ENCODE measurements at places on chromosomes 1 and 21. TPM values are rescaled to one million over a fixed set of nuclear protein-coding genes. Genes with fewer than 3 reads are reported as not detected.

DNA sequence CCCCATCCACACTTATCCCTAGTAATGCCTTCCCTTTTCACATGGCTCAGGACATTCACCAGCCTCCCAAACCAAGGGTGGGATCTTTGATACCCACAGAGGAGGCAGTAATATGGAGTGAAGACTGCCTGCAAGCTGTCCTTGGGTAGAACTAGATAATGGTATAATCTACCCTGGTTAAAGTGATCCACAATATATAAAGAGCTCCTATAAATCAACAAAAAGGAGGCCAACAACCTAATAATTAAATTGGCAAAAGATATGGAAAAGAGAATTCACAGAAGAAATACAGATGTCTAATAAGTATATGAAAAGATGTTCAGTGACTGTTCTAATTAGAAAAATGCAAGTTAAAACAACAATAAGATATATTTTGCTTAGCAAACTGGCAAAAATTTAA is 30.7 kb upstream of the SPOCD1 start:
- no peaks in the 10 kb centered on the region for H3K4me1 ChIP-seq
- H3K27ac ChIP-seq: no peak overlapping the region
- no peak for DNase-seq
- H3K4me3 ChIP-seq: no peak overlapping the region
- no peaks in the 10 kb centered on the region for H3K36me3 ChIP-seq

Gene BNIPL
- 3.0 TPM for total RNA-seq

GRCh38 chr1:221987860-221988520 is 246.1 kb upstream of the DUSP10 start:
- 0 out of 2 replicates have a peak, but pooled peaks cover 9% of the 10 kb centered on the region for H3K4me1 ChIP-seq
- no peak overlapping the region for H3K4me3 ChIP-seq
- no peak for DNase-seq
- H3K27ac ChIP-seq: peak overlapping the region; percentile 36

Gene SYPL2
- 0.28 TPM for total RNA-seq

DNA sequence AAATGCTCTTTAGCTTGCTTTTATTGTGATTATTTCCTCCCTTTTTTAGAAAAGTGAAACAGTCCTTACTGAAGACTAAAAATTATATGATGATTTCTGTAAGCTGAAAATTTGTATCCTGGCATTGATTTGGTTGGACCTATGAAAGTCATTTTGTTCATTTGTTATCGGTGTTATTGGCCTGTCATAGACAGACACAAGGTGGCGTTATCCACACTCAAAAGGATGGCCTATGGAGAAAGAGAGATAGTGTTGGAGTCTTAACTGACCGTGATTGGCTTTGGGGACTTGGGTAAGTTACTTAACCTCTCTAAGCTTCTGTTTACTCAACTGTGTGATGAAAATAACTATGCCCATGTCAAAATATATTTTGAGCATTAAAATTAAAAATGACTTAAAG is 203.6 kb upstream of the CHODL start:
- no peak overlapping the region for H3K27ac ChIP-seq
- H3K36me3 ChIP-seq: no peaks in the 10 kb centered on the region
- H3K4me3 ChIP-seq: no peak overlapping the region
- no peak for DNase-seq

DNA sequence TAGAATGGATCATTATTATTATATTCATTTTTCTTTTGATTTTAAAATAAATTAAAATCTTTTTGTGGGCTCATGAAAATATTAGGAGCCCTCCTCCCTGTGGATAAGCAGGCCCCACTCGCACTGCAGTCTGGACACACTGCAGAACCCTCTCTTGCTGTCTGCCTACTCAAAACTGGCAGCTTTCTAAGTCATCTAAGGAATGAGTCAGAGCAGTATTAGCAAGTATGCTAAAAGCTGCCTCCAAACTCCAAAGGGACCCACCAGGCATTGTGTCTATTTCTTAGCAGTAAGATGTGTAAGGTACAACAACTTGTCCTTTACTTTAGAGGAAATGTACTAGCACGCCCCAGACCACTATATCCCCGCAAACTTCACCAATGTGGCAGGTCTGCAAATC is 108.8 kb downstream of the SYF2 start:
- H3K36me3 ChIP-seq: no peaks in the 10 kb centered on the region
- no peak overlapping the region for H3K4me3 ChIP-seq
- H3K27me3 ChIP-seq: no peaks in the 10 kb centered on the region
- H3K4me1 ChIP-seq: no peaks in the 10 kb centered on the region
- DNase-seq: no peak

Gene ERICH3
- not detected for total RNA-seq

DNA sequence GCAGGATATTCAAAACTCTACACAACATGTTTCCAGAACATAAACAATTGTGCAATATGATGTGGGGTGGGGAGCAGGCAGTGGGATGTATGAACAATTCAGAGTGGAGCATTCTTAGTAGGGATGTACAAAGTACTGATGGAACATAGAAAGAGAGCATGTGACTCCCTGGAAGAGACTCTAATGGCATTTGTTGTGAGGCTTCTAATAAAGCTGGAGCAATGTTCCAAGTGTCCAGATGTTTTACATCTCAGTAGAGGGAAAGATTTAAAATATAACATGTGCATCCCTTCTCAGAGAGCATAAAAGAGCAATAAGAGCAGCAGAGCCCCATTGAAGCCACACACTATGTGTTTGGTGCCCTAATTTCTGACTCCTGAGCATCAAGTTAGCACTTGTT is 116.5 kb downstream of the BRINP2 start:
- H3K36me3 ChIP-seq: no peaks in the 10 kb centered on the region
- H3K4me1 ChIP-seq: no peaks in the 10 kb centered on the region
- no peak overlapping the region for H3K27ac ChIP-seq
- DNase-seq: no peak
- H3K4me3 ChIP-seq: no peak overlapping the region

DNA sequence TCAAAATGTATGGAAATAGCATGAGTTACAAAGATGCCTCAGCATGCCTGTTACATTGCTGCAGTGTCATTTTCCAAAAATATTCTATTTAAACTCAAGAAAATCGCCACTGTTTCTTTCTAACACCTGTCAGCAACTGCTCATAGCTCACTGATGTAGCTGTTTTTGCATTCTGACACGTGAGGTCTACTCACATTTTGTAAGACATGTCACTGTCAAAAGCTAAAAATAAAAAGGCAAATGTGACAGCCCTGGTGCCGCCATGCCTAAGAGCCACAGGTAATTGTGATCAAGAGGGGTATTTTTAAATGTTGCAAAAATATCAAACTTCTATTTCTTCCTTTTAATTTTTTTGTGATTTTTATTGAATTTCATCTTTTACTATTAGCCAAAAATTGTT is 556.2 kb upstream of the TMPRSS15 start:
- no peaks in the 10 kb centered on the region for H3K4me1 ChIP-seq
- H3K27ac ChIP-seq: no peak overlapping the region
- no peak overlapping the region for H3K4me3 ChIP-seq
- no peak for DNase-seq

Gene CEP170
- 44.6 TPM for total RNA-seq

Gene SPATA46
- total RNA-seq: not detected

GRCh38 chr1:58209575-58209974 is 337.0 kb downstream of the OMA1 start:
- H3K36me3 ChIP-seq: no peaks in the 10 kb centered on the region
- H3K27me3 ChIP-seq: peaks cover 3% of the 10 kb centered on the region
- no peak overlapping the region for H3K4me3 ChIP-seq
- H3K4me1 ChIP-seq: no peaks in the 10 kb centered on the region
- no peak overlapping the region for H3K27ac ChIP-seq

Gene BGLAP
- total RNA-seq: 2.0 TPM

GRCh38 chr1:33712186-33712585 is 151.7 kb upstream of the HMGB4 start:
- no peak overlapping the region for H3K27ac ChIP-seq
- H3K36me3 ChIP-seq: no peaks in the 10 kb centered on the region
- H3K4me1 ChIP-seq: no peaks in the 10 kb centered on the region
- DNase-seq: no peak

DNA sequence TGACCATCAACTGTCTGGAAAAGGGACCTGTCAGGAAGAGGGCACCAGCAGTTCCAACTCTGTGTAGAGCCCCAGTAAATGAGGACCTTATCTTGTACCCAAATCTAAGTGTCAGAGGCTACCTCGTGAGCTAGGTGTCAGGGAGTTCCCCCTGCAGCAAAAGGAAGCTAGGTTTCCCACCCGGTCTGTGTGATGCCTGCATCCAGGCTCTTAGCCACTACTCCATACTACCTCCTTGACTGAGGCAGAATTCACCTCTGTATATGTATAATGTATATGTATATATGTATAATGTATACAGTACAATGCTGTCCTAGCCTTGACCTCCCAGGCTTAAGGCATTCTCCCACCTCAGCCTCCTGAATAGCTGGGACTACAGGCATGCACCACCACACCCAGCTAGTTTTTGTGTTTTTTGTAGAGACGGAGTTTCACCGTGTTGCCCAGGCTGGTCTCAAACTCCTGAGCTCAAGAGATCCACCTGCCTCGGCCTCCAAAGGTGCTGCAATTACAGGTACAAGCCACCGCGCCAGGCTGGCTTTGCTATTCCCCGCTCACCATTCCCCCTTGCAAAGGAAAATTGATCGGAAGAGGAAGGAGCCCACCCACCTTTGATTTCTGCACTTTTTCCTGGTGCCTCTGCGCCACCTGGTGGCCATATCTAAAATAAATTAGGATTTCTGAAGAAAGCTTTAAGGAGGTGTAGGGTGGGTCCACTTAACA is 15.7 kb upstream of the LUZP1 start:
- DNase-seq: no peak
- H3K4me1 ChIP-seq: peaks cover 20% of the 10 kb centered on the region
- H3K4me3 ChIP-seq: no peak overlapping the region
- no peaks in the 10 kb centered on the region for H3K36me3 ChIP-seq
- no peak overlapping the region for H3K27ac ChIP-seq

DNA sequence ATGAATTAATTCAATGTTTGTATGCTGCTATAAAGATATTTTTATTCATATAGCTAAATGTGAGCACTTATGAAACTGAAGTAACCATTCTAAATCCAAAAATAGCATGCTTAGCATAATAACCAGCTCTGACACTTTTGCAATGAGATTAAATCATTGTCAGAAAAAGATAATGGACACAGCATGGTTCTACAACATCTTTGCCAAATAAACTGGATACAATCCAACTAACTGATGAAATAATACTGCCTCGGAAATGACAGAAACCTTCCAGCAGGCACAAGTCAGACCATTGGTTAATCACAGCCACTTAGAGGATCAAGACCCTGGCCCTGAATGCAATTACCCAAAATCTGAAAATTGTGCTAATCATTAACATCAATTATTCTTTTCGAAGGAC is 592.7 kb upstream of the ADGRL4 start:
- no peaks in the 10 kb centered on the region for H3K4me1 ChIP-seq
- H3K27ac ChIP-seq: no peak overlapping the region

Gene F5
- not detected for total RNA-seq

DNA sequence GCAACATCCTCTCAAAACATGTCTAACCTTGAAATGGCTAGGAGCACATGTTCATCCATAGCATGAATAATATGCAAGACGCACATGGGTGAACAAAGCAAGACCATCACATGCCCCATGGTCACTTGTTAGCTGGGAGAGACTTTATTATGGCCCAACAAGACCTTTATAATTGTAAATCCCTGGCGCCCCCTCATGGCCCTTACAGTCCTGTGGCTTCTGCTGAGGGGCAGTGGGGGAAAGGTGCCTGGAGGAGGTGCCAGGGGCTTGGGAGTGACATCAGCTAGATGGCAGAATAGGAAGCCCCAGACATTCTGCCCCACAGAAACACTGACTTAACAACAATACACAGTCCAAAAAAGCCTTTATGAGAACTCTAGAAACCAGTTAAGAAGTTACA is 51.7 kb downstream of the CSMD2 start:
- DNase-seq: no peak
- no peaks in the 10 kb centered on the region for H3K36me3 ChIP-seq
- H3K4me1 ChIP-seq: no peaks in the 10 kb centered on the region
- no peak overlapping the region for H3K4me3 ChIP-seq

- no peak overlapping the region for H3K27ac ChIP-seq
- no peaks in the 10 kb centered on the region for H3K36me3 ChIP-seq
- peak; percentile 74 for DNase-seq
Measured at GRCh38 chr1:96966536-96967138, 245.1 kb downstream of the PTBP2 start.

DNA sequence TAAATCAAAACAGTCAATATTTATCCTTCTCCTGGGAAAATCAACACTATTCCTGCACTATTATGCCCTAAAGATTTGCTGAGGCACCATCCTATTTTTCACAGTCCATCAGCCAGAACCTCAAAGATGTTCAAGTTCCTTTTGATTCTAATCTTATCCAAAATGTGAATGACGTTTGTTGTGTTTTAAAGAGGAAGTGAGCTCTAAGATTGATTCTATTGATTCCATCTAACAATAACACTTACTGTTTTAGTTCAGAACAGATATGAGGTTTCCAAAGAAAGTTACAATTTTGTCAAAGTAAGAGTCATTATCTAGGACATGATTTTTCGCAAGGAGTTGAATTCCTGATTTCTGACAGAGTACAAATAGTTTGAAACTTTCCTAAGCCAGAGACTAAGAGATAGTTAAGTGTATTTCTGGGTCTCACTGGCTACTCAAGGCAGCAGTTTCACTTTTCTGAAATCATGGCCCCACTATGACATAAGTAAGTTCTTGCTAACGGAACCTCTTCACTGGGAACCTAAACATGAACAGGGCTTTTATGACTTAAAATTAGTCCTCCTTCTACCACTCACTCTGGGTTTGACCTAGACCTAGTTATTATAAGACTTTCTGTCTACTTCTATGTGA is 84.7 kb downstream of the LHX9 start:
- no peaks in the 10 kb centered on the region for H3K4me1 ChIP-seq
- no peak for DNase-seq

Gene HYI
- total RNA-seq: 46.6 TPM

- H3K27me3 ChIP-seq: no peaks in the 10 kb centered on the region
- peaks cover 42% of the 10 kb centered on the region for H3K4me1 ChIP-seq
- H3K4me3 ChIP-seq: peak overlapping the region; percentile 85
- H3K36me3 ChIP-seq: 0 out of 2 replicates have a peak, but pooled peaks cover 9% of the 10 kb centered on the region
Measured at GRCh38 chr1:45329445-45329844, 2.8 kb downstream of the HPDL start.

DNA sequence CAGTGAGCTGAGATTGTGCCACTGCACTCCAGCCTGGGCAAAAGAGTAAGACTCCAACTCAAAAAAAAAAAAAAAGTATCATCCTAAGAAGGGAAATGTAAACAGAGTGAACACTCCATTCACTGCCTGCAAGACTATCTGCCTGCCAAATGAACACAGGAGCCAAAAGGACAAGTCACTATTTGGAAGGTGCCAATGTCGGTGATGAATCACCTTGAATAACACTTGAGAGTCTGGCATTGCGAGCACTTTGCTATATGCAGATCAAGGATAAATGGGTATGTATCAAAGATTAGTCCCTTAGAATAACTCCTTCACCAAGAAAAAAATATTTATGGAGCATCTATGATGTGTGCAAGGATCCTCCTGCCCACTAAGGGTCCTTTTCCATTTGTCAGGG is 6.6 kb downstream of the UBR4 start:
- peaks cover 3% of the 10 kb centered on the region for H3K4me1 ChIP-seq
- H3K4me3 ChIP-seq: no peak overlapping the region
- peak; percentile 39 for DNase-seq
- 0 out of 2 replicates have a peak, but pooled peaks cover 6% of the 10 kb centered on the region for H3K36me3 ChIP-seq
- no peaks in the 10 kb centered on the region for H3K27me3 ChIP-seq

- H3K27me3 ChIP-seq: no peaks in the 10 kb centered on the region
- H3K27ac ChIP-seq: no peak overlapping the region
- no peaks in the 10 kb centered on the region for H3K4me1 ChIP-seq
- no peak overlapping the region for H3K4me3 ChIP-seq
Measured at GRCh38 chr21:25563361-25564116, 43.7 kb downstream of the MRPL39 start.

Gene SARS1
- 279 TPM for total RNA-seq

Gene FAM72A
- 13.2 TPM for total RNA-seq

- no peaks in the 10 kb centered on the region for H3K36me3 ChIP-seq
- no peak overlapping the region for H3K4me3 ChIP-seq
- no peaks in the 10 kb centered on the region for H3K27me3 ChIP-seq
- H3K4me1 ChIP-seq: no peaks in the 10 kb centered on the region
Measured at GRCh38 chr1:81149649-81150325, 650.9 kb upstream of the ADGRL2 start.
